Left cardiac atrium (tissue), 4 donors: ENCODE measurements at places on chromosomes 5 and 9. TPM values are rescaled to one million over a fixed set of nuclear protein-coding genes. Genes with fewer than 3 reads are reported as not detected.

DNA sequence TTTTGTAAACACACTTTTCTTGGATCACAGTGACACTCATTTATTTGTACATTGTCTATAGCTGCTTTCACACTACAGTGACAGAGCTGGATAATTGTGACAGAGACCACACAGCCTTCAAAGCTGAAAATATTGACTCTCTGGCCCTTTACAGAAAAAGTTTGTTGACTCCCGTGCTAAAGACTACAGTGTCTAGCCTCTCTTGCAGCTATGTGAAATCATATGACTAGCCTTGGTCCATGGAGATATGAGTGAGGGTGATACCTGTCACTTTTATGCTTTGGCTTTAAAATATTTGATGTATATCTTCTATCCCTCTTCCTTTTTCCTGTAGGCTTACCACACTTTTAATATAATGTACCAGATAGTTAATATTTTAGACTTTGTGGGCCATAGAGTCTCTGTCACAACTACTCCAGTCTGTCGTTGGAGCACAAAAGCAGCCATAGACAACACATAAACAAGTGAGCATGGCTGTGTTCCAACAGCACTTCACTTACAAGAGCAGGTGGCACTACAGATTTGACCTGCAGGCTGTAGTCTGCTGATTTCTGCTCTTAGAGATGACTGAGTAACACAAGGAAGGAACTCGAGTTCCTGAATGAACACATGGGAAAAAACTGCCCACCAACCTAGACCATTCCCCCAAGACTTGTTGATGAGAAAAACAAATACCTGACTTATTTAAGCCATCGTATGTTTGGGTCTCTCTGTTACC lies 73.5 kb upstream of the ANKRD55 start:
- no peak for DNase-seq

DNA sequence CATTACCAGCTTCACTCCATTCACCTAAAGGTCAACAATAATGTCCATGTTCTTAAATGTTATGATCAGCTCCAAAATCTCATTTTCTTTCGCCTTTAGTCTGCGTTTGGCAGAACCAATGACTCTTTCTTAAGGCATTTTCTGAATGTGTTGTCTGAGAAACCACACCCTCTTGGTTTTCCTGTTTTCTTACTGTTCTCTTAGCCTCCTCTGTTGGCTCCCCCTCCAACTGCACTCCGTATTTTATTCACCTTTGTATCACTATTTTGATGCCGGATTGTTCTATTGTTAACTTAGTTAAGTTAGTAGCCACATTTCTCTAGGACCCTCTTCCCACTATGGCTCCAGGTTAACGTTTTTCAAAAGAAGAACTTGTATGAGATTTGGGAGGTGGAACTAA lies 185.6 kb downstream of the DMAC1 start:
- DNase-seq: no peak

DNA sequence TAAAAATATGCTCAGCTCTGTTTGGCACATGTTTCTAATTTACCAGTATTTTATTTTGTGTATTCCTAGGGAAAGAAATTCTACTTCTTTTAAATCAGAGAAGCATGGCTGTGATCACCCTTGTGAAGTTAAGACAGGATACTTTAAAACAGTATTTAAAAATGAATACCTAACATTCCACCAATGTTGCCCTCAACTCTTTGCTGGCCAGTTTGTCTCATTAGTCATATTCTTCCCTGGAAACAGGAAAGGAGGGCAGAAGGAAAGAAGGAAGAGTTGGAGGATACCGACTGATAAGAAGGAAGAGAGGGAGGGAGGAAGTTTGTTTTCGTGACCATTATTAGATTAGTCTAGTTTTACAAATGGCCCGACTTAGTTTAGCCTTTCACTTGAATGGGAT lies 137.4 kb downstream of the PLK2 start:
- DNase-seq: no peak

The NUTM2G gene
- total RNA-seq: not detected

The ACOT12 gene
- total RNA-seq: not detected

GRCh38 chr9:20989923-20990341 lies 41.5 kb downstream of the HACD4 start:
- peak; percentile 48 for DNase-seq

The C9orf153 gene
- total RNA-seq: 0.41 TPM

- no peak for DNase-seq
These were observed 209.6 kb downstream of the TRPM3 start for GRCh38 chr9:70911791-70912190.

The ADGRD2 gene
- total RNA-seq: not detected

GRCh38 chr9:3271581-3271980 lies 254.2 kb downstream of the RFX3 start:
- DNase-seq: no peak

The C1QTNF2 gene
- total RNA-seq: 1.2 TPM

DNA sequence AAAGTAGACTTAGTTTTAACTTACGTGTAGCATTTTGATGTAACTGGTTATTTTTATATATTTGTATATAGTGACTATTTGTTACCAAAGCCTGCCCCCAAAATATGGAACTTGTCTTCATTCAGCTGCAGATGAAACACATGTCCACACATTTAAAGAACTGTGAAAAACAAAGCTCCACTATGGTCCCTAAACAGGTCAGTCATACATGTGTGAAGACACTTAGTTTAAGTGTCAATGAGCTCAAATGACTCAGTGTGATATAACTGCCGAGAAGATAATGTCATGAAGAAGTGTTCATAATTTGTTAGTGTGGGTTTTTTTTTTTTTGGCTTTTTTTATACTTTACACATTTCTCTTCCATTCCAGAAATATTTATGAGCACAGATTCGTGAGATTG lies 28.2 kb downstream of the HAVCR1 start:
- no peak for DNase-seq

The PNPLA7 gene
- total RNA-seq: 6.1 TPM
